ENCODE measurements at places on chromosomes 5 and 9.

GRCh38 chr5:98750693-98751092 is 22.8 kb upstream of the RGMB start:
- DNase-seq = no peak

- no peak for DNase-seq
Measured at GRCh38 chr5:77117161-77117560, 30.1 kb upstream of the ZBED3 start.

DNA sequence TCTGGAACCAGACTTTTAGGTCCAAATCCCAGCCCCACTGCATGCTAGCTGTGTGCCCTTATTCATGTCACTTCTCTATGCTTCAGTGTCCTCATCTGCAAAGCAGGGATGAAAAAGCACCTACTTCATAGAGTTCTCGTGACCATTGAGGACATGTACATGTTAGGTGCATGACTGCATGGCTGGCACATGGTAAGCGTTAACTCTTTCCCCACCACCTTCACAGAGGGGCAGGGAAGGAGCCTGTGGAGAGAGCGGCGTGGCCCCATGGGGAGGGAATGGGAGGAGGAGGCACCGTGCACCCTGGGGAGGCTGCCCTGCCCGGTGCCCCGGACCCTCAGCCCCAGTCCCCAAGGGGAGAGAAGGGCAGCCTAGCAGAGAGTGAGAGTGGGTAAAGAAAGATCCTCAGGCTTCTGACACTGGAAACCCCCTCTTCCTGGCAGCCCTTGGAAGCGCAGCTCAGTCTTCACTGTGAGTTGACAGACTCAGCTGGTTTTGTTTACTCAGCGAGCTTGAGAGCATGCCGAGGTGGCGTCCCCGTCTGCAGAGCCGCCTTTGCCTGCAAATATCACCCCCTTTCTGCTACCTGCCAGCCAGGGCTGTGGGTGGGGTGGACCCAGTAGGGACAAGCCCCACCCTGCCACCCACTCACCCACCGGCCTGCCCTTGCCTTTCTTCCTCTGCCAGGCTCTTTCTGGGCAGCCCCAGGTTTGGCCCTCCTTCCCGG is 10.6 kb upstream of the ANGPTL2 start:
- DNase-seq = no peak

GRCh38 chr5:147448766-147449165 is 61.1 kb downstream of the DPYSL3 start:
- DNase-seq = no peak

DNA sequence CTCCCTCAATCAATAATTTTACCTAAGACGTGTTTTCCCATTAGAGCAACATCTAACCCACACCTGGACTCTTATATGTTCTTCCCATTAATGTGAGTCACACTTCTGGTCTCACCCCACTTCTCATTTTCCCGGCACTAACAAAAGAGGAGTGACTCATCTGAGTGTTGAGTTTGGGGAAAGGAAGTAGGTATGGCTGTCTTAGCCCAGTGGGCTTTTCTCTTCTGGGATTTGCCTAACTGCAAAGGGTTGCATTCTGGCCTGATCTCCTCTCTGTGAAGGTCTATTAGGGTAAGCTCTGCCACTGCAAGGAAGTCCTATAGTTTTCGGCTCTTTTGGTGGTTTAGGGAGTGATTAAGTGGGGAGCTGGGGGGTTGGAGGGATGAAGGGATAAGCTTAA is 195.6 kb downstream of the KIAA0825 start:
- no peak for DNase-seq

DNA sequence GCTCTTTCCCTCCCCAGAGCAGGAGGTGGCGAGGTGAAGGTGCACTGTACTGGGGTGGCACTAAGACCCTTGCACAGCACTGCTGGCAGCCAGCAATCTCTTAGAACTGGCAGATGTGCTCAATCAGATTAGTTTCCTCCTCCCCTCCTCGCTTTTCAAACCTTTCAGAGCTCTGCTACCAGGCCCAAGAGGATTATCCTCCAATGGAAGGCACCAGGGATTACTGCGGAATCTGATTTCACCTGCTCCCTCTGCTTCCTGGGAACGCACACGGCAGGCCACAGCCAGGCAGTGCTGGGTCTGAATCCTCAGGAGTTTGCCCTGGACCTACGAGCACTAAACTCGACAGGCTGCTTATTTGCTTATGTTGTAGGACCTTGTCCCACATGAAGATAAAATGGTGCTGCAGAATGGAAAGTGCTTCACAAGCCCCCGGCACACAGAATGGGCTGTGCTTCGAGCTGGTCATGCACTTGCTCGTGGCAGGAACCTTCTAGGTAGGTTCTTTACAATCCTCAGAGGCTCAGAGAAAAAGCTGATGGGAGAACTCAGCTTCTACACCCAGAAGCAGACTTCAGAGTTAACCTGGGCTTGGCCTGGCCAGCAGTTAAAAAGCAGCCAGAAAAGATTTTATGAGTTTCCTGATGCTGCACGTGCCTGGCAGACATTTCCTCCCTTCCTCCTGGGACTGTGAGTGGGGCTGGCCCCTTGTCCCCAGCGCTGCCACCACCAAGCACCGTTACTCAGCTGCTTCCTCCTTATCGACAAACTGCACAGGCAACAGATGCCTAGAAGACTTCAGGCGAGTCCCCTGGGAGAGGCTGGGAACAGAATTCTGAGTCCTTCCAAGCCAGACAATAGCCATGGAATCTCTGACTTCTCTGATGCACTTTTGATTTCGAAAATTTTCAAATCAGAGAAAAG is 33.1 kb downstream of the FABP6 start:
- DNase-seq = no peak

DNA sequence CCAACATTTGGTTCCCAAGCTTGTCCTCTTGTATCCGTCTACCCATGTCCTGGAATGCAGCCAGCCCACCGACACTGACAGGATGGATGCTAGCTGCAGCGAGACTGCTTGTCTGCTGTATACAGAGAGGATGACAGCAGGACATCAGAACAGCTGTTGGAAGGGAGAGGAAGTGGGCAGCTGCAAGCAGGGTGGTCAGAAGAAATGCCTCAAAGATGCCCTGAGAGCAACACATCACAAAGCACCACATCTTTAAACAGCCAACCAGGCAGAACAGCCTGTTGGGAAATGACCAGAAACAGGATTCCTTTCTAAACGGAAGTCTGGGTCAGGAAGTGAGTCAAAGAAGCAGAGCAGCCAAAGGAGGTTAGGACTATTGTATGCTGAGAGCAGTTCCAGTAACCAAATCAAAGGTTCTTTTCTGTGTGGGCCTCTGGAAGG is 219.1 kb downstream of the NDUFS4 start:
- DNase-seq = no peak

- no peak for DNase-seq
Measured at GRCh38 chr9:4495537-4495936, 5.3 kb downstream of the SLC1A1 start.

GRCh38 chr5:17287501-17288155 is 70.2 kb downstream of the BASP1 start:
- no peak for DNase-seq

DNA sequence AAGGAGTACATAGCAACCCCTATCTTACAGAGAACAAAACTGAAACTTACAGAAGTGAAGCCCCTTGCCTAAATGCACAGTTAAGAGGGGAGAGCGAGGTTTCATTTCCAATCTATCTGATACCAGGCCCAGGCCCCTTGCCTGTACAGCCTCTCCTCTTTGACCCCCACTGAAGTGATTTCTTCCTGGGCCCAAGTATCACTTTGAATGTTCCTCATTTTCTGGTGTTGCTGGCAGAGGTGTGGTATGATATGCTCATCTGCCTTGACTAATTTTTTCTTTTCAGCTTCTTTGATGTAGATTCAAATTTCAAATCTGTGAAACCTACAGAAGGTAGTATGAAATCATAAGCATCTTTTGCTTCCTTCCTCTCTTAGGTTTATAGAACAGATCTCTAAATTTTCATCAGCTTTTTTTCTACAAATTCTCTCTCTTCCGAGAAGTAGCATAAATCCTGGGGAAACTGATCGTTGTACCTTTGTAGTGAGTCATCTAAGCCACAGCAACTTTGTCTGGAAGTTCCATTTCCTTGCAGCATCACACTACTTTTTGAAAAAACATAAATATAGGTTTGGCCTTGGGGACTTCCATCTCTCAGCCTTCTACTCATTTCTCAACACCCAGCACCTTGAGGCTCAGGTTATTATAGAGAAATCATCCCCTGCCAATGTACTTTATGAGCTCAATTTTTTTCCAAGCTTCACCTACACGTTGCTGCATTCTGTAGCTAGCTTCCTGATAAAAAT is 402.4 kb upstream of the PTGER4 start:
- DNase-seq = no peak

DNA sequence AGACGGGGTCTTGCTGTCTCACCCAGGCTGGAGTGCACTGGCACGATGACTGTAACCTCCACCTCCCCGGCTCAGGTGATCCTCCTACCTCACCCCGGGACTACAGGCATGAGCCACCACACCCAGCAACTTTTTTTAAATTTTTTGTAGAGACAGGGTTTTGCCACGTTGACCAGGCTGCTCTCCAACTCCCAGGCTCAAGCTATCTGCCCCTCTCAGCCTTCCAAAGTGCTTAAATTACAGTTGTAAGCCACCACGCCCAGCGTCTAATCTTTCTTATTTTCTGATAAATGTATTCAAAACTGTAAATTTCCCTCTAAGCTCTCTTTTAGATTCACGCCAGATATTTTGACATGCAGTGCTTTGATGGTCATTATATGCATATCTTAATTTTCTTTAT is 10.3 kb downstream of the FRRS1L start:
- DNase-seq = no peak

DNA sequence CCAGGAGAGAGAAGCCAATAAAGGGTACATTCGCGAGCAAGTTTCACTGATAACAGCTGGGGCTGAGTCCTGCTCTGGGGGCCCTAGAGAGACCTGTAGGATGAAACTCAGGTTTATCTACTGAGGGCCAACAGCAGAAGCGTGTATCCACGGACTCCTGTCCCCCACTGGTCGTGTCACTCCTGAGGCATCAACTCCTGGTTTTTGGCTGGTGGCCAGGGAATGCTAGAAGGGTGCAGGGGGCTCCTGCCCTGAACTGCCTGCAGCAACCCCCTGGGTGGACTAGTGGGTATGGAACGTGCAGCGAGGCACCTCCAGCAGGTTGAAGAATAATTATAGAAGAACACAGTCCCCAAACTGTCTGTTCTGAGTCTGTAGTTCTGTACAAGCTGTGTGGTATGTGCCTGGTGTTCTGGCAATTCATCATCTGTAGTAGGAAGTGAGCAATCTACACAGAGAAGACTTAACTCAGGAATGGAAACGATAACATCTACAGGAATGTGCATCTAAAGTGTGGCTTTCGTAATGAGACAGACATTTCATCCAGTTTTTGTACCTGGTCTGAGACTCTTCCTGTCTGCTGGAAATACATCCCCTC is 64.5 kb upstream of the GNA14 start:
- no peak for DNase-seq

GRCh38 chr5:178476972-178477754 is 113.0 kb downstream of the COL23A1 start:
- DNase-seq = no peak

GRCh38 chr9:1877951-1878350 is 137.2 kb upstream of the SMARCA2 start:
- DNase-seq = no peak

GRCh38 chr5:170388818-170389549 is at the start of gene KCNMB1:
TSS of gene KCNMB1 (minus strand) at chr5:170389367. CDS start at chr5:170385447, 3,920 bp downstream.
- DNase-seq = no peak
